ENCODE measurements at places on chromosomes 16 and 17. TPM values are rescaled to one million over a fixed set of nuclear protein-coding genes. Genes with fewer than 3 reads are reported as not detected.

The DNAH9 gene
- not detected for total RNA-seq

The CRISPLD2 gene
- 3.1 TPM for total RNA-seq

The TRIM16 gene
- total RNA-seq = 34.2 TPM

The GDPD3 gene
- total RNA-seq = 0.95 TPM

The FAM20A gene
- 11.2 TPM for total RNA-seq

The CACNA1H gene
- total RNA-seq = under 0.01 TPM

The TPSG1 gene
- not detected for total RNA-seq

The C17orf67 gene
- 0.60 TPM for total RNA-seq

The DBNDD1 gene
- total RNA-seq = 0.95 TPM

The CRAMP1 gene
- 6.4 TPM for total RNA-seq

The KIF2B gene
- total RNA-seq = not detected

The MBTD1 gene
- total RNA-seq = 10.9 TPM

The SLC4A1 gene
- total RNA-seq = not detected

Measured in bronchial smooth muscle cell (primary cell).